ENCODE measurements at places on chromosomes 3 and 15.

GRCh38 chr3:12894629-12895028 is 53.3 kb upstream of the RPL32 start:
- no peak for DNase-seq

GRCh38 chr15:74821091-74821789 is 5.2 kb upstream of the CPLX3 start:
- DNase-seq = no peak

DNA sequence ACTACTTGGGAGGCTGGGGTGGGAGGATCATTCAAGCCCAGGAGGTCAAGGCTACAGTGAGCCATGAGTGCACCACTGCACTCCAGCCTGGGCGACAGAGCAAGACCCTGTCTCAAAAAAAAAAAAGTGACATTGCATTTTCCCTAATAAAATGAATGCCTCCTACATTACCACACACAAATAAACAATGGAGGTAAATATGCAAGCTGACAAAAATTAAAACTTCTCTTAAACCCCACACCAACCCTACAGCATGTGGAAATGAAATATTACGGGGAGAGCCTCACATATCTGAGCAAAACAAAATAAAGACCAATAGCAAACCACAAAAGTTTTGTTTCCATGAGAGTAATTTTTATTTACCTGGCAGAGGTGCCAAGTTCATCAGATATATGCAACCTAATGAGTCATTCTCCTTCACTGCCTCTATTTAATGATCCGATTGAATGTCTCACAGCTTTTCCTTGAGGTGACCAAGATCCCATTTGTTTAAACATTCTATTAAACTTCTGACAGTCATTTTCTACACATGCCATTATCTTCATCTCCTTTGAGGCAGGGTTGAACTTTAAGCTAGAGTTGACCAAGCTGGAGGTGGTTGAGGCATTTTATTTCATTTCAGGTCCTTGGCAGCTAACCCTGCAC is 9.4 kb upstream of the CAV3 start:
- DNase-seq = no peak

GRCh38 chr3:16831846-16832245 is 52.9 kb upstream of the PLCL2 start:
- no peak for DNase-seq

- DNase-seq = no peak
These were observed 73.1 kb downstream of the NR2E3 start for GRCh38 chr15:71883447-71883846.

- no peak for DNase-seq
These were observed 56.3 kb upstream of the CFAP20DC start for GRCh38 chr3:59106085-59106648.

DNA sequence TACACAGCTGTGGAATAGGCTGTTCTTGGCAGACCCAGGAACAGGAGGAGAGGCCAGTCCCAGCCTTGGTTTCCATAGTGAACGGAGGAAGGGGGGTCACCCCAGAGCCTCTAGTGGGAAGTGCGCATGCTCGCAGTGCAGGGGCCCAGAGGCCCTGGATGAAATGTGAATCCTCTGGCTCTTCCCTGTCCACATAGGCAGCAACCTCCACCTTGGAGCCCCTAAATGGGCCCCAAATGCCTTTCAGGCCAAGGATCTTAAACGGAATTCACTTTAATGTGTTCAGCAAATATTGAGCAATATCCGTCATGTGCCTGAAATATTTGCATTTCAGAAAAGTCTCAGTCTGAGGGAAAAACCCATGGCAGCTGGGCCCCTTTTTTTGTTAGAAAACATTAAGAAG is 3.3 kb upstream of the NDN start:
- no peak for DNase-seq

DNA sequence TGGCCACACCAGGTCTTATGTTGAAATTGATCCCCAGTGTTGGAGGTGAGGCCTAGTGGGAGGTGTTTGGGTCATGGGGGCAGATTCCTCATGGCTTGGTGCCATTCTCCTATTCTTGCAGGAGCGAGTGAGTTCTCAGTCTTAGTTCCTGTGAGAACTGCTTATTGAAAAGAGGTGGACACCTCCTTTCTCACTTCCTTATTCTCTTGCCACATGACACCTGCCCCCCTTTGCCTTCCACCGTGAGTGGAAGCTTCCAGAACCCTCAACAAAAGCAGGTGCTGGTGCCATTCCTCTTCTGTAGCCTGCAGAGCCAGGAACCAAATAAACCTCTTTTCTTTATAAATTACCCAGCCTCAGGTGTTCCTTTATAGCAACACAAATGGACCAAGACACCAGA is 318.1 kb upstream of the MCTP2 start:
- DNase-seq = no peak

GRCh38 chr15:65653341-65653740 is 31.6 kb downstream of the SLC24A1 start:
- DNase-seq = no peak

GRCh38 chr15:45133561-45133920 is 3.7 kb downstream of the DUOX1 start:
- DNase-seq = no peak

DNA sequence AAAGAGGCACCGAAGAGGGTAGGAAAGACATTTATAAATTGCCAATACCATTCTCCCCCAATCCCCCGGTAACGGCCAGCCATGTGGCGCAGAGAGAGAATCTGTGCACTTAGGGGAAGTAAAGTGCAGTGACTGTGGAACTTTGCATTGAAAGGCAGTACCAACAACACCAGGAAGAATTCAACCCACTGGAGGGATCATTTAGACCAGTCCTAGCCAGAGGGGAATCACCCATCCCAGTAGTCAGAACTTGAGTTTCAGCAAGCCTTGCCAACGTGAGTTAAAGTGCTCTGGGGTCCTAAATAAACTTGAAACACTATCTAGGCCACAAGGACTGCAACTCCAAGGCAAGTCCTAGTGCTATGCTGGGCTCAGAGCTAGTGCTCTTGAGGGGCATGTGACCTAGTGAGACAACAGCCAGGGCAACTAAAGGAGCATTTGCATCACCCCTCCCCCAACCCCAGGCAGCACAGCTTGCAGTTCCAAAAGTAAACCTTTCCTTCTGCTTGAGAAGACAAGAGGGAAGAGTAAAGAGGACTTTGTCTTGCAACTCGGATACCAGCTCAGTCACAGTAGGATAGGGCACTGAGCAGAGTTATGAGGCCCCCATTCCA is 15.0 kb downstream of the CEP70 start:
- DNase-seq = no peak

GRCh38 chr3:126003447-126004190 is 34.6 kb downstream of the ROPN1B start:
- no peak for DNase-seq

DNA sequence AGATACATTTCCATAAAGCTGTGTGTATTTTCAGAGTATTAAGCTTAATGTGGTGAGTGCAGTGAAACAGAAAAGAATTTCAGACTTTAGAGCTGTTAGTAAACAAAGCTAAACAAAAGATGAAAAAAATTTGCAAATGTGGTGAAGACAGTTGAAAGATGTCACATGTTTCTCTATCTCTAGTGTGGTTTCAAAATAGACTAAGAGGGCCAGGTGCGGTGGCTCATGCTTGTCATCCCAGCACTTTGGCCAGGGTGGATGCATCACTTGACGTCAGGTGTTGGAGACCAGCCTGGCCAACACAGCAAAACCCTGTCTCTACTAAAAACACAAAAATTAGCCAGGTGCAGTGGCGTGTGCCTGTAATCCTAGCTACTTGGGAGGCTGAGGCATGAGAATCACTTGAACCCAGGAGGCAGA is 466.0 kb upstream of the NR2F2 start:
- no peak for DNase-seq

GRCh38 chr15:77416954-77417353 is 3.0 kb downstream of the PEAK1 start:
- DNase-seq = no peak

- DNase-seq = no peak
These were observed 1.6 kb upstream of the DNAH12 start for GRCh38 chr3:57545636-57546268.

DNA sequence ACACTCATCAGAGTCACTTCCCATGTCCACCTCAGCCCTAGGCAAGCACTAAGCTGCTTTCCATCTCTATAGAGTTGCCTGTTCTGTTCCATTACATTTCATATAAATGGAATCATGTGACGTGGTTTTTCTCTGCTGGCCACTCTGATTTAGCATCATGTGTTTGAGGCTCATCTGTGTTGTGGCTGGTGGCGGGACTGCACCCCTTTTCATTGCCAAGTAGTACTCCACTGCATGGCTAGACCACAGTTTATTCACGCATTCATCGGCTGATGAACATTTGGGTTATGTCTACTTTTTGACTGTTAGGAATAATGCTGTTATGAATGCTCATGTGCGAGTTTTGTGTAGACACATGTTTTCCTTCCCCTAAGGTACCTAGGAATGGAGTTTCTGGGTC is 114.9 kb downstream of the TMEM266 start:
- DNase-seq = no peak

GRCh38 chr15:58115692-58116091 is 22.5 kb upstream of the AQP9 start:
- DNase-seq = no peak

GRCh38 chr3:149592758-149593240 is 65.0 kb downstream of the WWTR1 start:
- DNase-seq = no peak

DNA sequence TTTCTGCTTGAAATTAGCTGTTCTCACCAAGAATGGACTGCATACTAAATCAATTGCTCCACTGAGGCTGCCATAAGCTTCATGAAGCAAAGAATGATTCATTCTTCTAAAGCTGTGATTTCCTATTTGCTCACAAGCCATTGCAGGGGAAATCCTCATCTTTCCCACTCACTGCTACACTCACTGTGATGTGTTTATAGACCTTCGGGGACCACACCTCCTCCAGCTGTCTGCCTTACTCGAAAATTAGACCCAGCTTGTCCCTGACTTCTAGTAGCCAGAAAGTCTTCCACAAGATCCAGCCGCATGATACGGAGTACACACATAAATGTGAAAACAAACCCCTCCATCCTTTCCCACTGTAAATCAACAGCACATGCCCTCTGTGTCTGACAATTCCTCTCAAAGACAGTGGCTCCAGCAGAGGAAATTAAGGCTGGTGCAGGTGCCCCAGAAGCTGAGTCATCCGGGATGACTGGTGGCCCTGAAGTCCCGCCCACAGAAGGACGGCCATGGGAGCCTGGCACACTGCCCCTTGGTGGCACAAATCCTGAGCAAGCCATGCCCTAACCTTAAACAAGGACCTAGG is 172.0 kb downstream of the STT3B start:
- DNase-seq = no peak

GRCh38 chr3:196706327-196706726 is 5.7 kb downstream of the CEP19 start:
- no peak for DNase-seq

- no peak for DNase-seq
These were observed 152.6 kb downstream of the LPP start for GRCh38 chr3:188306435-188307005.

- no peak for DNase-seq
These were observed 363.3 kb downstream of the SLC9A9 start for GRCh38 chr3:143484846-143485512.

- no peak for DNase-seq
These were observed 56.1 kb upstream of the WNT5A start for GRCh38 chr3:55543181-55543614.

DNA sequence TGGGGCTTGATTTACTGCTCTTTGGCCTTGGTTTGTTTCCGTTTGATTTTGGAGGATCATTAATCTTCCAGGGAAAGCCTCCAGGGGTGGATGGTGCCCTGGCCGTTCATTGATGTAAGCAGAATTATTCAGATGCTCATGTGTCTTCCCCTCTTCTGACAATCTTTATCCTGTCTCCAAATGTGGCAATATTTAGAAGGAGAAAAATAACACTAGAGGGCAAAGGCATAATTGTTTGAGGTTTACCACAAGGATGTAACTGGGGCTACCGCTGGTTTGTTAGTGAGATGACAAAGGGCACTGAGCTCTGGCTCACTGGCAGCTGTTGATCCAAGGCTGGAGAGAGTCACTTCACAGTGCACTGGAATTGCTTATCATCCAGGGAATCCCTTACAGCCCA is 18.2 kb upstream of the PLCL2 start:
- DNase-seq = no peak

DNA sequence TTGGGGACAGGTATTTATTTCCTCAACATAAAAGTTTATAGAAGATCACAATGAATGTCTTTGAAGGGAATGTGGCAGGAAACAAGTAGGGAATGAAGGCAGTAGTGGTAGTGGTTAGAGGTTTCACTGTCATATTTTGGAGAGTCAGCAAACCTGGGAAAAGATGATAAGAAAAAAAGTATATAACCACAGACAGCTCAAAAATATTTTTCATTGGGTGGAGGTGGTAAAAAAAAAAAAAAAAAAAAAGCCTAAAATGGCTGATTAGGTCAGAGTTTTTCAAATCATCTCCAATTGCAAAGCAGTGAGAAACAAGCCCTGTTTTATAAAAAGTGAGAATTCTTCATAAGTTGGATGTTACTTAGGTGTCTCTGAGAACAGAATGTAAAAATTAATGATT is 400.0 kb downstream of the LSAMP start:
- no peak for DNase-seq

DNA sequence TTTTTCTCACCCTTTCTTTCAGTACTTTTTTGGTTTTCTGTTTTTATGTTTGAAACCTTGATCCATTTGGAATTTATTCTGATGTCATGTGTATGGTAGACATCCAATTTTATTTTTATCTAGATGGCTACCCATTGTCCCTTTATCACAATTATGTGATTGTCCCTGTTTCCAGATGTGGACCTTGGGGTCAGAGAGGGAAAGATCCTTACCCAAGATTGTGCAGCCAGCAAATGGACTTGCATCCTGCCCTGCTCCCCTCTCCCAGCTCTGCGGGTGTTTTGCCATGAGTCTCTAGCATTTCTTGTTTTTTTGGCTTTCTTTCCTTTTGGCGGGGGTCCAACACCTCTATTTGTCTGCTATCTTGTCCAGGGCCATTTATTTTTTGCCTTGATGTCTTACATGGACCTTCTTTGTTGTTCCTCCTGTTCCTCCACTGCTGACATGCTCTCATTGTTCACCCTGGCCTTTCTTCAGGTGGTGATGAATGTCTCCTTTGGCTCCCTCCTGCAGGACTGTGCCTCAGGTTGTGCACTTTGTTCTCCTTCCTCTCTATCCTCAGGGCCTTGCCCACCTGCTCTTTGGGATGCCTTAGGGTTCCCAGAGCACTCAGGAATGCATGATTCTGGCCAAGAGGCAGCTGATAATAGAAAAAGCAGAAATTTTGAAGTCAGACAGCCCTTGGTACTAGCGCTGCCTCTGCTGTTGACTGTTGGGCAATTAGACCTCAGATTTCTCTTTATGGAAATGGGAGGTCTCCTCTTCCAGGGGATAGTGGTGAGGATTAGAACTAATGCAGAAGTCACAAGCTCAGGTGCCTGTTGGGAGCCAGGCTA is 84.3 kb downstream of the EEFSEC start:
- no peak for DNase-seq
